Activated CD4-positive, CD25-positive, alpha-beta regulatory T cell treated with anti-CD3 and anti-CD28 coated beads, Interleukin-2, amount 50 U/mL, for 24 hours (primary cell): ENCODE measurements at places on chromosomes 2 and 18.

GRCh38 chr18:8724452-8724851, 19.1 kb downstream of the MTCL1 start:
- ATAC-seq: no peak

- no peak for ATAC-seq
Measured at GRCh38 chr2:45010702-45011012, 1.4 kb upstream of the SIX2 start.

GRCh38 chr18:45981821-45982220, 14.7 kb upstream of the EPG5 start:
- ATAC-seq: no peak

DNA sequence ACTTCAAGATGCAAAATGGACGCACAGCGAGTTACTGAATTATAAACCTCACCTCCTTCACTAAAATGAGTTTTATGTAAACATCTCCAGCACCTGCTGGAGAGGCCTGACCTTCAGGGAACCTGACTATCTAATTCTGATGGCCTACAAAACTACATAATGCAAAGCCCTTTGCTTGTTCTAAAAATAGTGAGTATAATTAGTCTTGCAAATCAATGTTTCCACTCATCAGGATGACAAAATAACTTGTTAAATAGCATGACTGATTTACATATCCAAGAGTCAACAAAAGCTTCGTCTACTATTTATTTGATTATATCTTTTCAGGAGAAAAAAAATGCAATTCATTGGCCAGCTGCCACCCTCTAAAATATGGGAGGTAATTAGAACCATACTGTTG, 326.3 kb upstream of the MC4R start:
- ATAC-seq: no peak

GRCh38 chr2:30903326-30903725, 96.1 kb upstream of the CAPN13 start:
- ATAC-seq: no peak

GRCh38 chr18:48326901-48327675, 82.1 kb downstream of the ZBTB7C start:
- no peak for ATAC-seq

GRCh38 chr2:204051476-204051875, 114.9 kb downstream of the ICOS start:
- no peak for ATAC-seq

GRCh38 chr2:188628989-188629752, 337.5 kb downstream of the GULP1 start:
- no peak for ATAC-seq

DNA sequence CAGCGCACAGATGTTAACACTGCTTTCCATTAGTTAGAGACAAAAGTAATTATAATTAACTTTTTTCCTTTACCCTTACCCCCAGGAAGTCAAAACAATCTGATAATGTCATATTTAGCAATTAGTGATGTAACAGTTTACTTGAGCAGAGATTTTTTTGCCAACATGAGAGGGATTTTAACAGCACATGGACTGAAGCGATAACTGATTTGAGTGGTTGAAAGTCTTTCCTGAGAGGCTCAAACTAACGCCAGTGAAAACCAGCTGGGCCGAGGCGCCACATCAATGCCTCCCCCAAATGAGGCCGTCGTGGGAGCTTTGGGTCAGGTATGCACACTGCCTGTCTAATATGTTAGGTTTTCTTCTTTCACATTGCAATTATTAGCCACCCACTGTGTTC, 469.9 kb upstream of the SMIM21 start:
- no peak for ATAC-seq

- no peak for ATAC-seq
Measured at GRCh38 chr2:181777734-181778133, 97.4 kb upstream of the NEUROD1 start.

DNA sequence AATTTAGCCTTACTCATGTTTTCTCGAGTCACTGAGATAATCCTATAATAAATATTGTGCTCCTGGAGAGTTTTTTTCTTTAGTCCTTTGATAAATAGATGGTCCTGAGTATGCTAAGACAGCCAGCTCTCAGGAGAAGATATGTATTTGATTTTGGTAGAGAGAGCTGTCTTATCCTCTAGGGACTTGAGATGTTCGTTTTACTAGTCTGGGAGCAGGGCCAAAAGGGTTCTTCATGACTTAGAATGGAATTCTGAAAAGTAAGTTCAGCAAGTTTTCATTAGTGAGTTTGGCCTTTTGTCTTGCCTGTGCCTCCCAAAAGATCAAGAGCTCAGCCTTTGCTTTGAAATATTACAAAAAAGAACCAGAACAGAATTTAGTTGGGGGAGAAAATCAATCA, 246.7 kb downstream of the BABAM2 start:
- ATAC-seq: no peak

DNA sequence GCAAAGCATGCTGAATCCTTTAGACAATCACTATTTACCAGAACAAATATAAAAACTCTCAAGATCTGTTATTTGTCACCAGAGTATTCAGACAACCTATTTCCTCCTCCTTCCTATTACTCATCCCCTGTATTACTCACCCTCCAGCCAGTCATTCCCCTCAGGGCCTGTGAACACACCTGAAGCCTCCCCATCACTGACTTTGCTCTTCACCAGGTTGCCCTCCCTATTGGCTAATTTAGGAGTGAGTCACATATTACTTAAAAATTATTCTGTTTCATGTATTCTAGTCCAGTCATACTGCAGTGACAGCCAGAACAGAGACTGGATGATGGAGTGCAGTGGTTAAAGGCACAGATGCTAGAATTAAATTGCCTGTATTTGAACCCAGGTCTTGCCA, 3.7 kb upstream of the ATG16L1 start:
- peak; percentile 90 for ATAC-seq
